ENCODE measurements at places on chromosomes 5 and 9.

DNA sequence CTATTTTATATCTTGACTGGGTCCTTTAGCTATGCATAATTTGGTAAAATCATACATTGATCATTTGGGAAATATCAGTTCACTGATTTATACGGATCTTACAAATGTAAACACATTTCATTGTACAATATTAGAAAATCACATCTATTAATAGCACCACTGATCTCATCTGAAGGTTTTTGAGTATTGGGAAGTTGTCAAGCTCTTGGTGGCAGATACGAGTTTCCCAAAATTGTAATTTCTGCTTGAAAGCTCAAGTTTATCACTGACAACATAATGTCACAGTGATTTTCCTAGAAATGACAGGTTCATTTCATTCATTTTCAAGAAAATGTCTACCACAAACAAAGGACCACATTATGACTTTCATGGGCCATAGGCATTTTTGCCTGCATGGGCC is 3.0 kb upstream of the MACROH2A1 start:
- no peak for DNase-seq

- no peak for DNase-seq
These were observed 71.6 kb downstream of the GABRG2 start for GRCh38 chr5:162139190-162139589.

DNA sequence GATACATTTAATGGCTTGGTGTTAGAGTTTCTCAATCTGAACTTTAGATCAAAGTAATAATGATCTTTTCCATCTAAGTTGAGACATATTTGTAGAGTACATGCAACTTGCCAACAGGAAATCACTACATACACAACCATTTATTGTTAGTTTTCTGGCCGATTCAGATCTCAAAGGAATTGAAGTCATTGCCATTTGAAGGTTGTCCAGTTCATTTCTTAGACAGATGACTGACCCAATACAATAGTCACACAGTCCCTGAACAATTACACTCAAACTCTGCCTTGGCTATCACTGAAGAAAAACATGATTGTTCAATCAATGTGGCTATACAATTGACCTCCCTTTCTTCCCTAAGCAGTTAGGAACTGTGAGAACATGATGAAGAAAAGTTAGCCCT is 753.2 kb upstream of the RIOK2 start:
- DNase-seq: no peak

- DNase-seq: no peak
These were observed 1.7 kb upstream of the ABL1 start for GRCh38 chr9:130833031-130833990.

DNA sequence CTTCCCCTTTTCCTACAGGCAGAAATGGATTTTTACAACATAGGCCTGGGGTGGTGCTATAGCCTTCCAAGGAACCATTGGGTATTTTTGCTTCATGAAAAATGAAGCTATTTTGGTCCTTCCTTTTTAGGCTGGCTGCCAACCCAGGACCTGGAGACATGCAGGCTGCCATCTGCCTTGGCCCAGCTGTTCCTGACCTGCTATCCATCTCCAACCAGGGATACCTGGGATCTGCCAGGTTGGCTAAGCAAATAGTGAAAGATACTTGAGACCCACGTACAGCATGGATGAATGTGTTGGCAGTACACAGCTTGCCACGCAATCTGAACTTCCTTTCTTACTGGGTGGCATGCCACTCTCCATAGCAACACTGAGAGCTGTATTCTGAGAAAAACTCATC is 31.1 kb downstream of the MRPS27 start:
- no peak for DNase-seq

DNA sequence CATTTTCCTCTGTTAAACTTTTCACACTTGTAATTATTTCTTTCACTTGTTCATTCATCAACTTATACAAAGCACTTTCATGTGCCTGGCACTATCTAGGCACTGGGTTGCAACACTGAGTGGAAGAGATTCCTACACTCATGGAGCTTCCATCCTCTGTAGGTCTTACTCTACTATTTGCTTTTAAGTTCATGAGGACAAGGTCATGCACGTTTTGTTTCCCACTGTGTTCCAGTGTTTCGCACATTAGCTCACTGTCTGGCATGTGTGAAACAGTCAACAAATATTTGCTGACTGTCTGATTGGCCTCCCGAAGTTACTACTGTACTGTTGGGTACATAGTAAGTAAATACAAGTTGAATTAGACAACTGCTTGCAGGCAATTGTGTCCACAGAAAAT is 87.9 kb upstream of the IFNK start:
- no peak for DNase-seq

DNA sequence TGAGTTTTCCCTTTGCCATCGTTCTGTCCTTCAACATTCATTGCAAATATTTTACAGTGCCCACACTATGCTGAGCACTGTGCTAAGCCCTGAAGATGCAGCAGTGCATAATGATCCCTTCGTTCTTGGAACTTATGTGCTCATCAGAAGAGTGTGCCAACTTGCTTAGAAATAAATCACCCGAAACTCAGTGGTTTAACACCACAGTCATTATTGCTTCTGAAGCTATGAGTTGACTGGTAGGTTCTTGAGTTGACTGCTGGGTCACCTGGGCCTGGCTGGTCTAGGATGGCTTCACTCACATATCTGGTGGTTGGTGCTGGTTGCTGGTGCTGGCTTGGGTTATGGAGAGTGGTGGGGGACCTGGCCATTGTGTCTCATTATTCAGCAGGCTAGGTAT is 20.9 kb downstream of the PCSK5 start:
- no peak for DNase-seq

- DNase-seq: no peak
These were observed 70.0 kb downstream of the MPDZ start for GRCh38 chr9:13209498-13209897.

DNA sequence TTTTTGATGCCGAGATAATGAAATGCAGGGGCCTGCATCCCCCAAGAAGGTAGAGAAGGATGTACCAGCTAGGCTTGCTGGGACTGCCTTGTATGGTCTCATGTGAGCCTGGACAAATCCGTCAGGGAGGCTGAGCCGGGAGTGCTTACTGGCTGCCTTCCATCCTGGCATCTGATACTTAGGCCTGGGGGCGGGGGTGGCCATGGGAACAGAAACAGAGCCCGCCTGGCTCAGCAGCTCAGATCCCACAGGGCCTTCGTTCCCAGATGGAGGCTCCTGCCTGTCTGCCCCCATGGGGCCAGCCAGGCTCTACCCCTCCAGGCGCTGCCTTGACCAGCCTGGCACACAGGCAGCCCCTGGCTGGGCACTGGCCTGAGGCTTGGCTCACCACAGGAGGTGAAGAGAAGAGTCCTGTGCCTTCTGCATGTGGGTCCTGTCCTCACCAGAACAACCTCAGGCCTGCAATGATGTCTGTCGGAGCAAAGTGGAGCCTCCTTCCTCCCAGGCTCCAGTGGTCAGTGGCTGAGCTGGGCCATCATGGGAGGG is 10.5 kb upstream of the SPATA31E1 start:
- no peak for DNase-seq

DNA sequence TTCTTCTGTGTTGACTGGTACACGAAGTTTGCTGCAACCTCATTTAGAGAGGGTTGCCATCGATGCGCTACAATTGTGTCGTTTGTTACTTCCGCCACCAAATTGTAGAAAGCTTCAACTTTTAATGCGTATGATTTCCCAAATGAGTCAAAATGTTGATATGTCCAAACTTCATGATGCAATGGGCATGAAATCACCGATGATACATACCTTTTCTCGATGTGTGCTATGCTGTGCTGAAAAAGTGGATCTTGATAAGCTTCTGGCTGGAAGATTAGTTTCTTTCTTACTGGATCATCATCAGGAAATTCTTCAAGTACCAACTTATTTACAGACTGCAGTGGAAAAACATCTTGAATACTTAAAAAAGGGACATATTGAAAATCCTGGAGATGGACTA is 65.7 kb downstream of the TMEM38B start:
- DNase-seq: no peak

- DNase-seq: no peak
These were observed 69.3 kb downstream of the ANKRD31 start for GRCh38 chr5:75167345-75167744.

DNA sequence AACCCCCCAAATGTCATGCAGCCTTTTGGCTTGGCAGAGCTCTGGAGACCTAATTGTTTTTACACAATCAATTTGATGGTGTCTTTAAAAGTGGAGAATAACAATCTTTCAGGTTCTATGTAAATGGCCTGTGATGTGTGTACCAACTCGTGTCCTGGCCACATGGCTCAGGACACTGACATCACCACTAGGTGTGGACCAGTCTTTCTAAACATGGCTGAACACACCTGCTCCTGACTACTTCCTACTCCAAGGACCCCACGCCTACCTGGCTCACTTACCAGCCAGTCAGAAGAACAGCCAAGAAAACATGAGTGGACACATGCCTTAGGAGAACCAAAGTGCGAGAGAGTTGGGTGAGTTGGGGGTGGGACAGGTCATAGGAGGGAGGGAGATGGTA is 71.2 kb downstream of the WDR41 start:
- no peak for DNase-seq

- no peak for DNase-seq
These were observed 144.6 kb upstream of the SGCD start for GRCh38 chr5:156182174-156182967.

- no peak for DNase-seq
These were observed 146.8 kb upstream of the FBXL17 start for GRCh38 chr5:108528655-108529054.

GRCh38 chr5:154701181-154701580 is 54.0 kb upstream of the LARP1 start:
- no peak for DNase-seq

DNA sequence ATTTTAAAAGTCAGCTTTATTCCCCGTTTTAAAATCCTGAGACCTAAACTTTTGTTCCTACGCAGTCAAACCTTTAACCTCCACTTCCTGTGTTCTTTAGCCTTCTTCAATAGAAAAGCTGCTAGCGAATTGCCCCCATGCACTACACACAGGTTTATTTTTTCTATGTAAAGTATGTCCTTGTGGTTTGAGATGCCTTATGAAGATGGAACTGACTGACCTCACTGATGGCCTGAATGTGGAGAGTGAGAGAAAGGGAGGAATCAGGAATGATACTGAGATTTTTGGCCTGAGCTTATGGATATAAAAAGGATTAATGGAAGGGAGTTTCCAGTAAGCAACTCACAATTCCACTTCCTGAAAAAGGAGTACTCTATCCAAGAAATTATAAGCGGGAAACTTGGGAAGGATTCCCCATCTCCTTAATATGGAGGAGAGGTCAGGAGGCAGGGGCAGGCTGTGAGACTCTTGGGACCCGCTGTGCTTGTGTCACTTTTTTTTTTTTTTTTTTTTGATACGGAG is 89.5 kb downstream of the UGCG start:
- no peak for DNase-seq

DNA sequence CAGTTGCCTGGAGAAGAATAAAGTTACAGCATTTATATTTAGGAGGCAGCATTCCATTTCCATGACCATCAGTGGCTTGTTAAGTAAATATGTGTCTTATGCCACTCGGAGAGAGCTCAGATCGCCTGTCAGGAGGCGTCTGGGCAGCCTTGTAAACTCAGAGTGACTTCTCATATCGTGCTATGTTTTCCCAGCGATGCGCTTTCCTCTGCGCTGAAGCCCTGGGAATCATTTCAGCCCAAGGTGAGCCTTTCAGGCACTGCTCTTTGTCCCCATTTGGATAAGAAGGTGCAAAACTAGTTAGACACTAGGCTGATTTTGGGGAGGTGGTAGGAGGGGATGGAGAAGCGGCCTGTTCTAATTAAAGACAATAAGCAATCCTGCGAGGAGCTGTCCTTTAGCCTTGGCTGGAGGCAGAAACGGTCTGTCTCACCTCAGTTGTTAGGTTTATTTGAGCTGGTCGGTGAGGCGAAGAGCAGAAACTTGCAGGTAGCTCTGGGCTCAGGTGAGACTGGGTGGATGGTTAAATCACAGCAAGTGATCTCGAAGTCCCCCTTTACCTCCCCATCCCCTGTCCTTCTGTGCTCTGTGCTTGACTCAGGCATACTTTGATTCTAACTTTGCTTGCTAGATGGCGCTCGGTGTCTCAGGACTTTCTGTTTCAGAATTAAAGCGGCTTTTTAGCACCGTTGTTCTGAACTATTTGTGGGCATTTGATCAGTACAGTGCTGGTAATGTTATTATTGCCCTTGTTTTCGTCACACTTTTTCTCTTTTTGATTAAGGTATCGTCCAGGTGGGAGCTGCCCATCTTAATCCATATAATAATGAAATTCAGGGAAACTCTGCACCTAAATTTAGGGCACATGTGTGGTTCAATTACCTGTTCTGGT is 24.6 kb downstream of the NR2F1 start:
- no peak for DNase-seq

DNA sequence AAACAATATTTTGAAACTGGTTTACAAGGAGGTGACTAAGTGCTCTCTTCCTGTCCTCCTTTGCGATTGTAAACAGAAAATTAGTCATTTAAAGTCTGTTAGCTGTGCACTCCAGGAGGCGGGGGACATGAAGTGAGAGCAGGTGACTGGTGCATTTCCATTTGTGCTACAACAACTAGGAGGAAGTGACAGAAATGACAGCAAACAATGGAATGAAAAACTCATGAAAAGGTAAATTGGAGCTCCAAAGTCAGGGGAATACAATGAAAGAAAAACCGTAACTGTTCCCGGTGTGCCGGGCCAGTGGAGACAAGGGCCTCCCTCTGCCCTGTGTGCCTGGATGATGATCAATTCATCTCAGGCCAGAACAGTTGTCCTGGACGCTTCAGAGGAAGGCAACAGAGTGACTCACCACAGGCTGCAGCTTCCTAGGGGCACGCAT is 439.9 kb downstream of the GADD45G start:
- DNase-seq: no peak

DNA sequence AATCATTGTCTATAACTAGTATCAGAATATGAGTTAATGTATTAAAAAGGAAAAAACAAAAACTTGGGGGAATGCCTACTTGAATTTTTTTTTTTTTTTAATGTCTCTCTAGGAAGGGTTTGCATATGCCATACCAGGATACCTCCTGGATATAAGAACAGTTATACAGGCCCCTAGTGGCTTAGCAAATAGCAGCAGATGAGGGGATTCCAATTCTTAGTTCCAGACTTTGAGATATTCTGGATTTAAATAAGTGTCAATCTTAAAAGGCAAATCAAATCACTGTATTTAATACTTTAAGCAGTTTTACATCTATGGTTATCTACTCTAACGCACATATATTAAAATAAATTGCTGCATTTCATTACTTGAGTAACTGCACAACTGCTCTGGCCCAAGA is 1055.5 kb upstream of the DMAC1 start:
- no peak for DNase-seq

All from activated T-cell treated with anti-CD3 and anti-CD28 coated beads for 48 hours (primary cell).